AG04449 (cell line): ENCODE measurements at places on chromosomes 2 and 18.

DNA sequence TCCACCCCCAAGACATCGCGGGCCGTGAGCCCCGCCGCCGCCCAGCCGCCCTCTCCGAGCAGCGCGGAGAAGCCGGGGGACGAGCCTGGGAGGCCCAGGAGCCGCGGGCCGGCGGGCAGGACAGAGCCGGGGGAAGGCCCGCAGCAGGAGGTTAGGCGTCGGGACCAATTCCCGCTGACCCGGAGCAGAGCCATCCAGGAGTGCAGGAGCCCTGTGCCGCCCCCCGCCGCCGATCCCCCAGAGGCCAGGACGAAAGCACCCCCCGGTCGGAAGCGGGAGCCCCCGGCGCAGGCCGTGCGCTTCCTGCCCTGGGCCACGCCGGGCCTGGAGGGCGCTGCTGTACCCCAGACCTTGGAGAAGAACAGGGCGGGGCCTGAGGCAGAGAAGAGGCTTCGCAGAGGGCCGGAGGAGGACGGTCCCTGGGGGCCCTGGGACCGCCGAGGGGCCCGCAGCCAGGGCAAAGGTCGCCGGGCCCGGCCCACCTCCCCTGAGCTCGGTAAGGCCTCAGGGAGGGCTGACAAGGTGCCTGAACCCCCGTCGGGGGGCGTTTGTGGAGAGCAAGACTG, 14.2 kb downstream of the SPEG start:
- DNase-seq, result no peak

DNA sequence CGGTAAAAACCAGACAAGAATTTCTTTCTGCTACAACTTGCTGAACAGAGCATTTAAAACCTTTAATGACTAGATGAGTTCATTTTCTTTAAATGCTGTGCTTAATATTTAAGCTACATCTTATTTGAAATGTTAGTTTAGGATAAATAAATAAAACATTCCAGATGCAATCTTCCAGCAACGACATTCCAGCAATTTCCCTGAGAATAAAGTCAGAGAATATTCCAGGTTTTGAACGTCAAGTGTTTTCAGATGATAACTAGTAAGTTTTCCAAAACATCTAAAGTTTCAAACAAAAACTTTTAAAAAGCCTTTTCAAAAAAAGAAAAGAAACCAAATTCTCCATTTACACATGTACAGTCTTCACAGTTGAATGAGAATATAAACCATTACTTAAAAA, 104.8 kb downstream of the PPP1R1C start:
- DNase-seq, result no peak

DNA sequence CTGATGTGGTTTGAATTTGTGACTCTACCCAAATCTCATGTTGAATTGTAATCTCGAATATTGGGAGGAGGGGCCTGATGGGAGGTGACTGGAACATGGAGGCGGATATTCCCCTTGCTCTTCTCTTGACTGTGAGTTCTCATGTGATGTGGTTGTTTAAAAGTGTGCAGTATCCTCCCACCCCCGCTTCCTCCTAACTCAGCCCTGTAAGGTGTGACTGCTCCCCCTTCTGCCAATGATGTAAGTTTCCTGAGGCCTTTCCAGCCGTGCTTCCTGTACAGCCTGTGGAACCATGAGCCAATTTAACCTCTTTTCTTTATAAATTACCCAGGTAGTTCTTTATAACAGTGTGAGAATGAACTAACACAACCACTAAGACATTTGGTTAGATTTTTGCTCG, 458.4 kb downstream of the THSD7B start:
- DNase-seq, result no peak

- DNase-seq, result no peak
These were observed 242.2 kb downstream of the FHOD3 start for GRCh38 chr18:36539674-36540231.

- DNase-seq, result no peak
These were observed 90.9 kb downstream of the RNF144A start for GRCh38 chr2:7007846-7008741.

GRCh38 chr2:71934595-71935261, 212.9 kb downstream of the CYP26B1 start:
- DNase-seq, result no peak
